ENCODE measurements at places on chromosomes 11 and 22.

GRCh38 chr11:115606498-115607220 lies 102.4 kb upstream of the CADM1 start:
- no peak for DNase-seq

DNA sequence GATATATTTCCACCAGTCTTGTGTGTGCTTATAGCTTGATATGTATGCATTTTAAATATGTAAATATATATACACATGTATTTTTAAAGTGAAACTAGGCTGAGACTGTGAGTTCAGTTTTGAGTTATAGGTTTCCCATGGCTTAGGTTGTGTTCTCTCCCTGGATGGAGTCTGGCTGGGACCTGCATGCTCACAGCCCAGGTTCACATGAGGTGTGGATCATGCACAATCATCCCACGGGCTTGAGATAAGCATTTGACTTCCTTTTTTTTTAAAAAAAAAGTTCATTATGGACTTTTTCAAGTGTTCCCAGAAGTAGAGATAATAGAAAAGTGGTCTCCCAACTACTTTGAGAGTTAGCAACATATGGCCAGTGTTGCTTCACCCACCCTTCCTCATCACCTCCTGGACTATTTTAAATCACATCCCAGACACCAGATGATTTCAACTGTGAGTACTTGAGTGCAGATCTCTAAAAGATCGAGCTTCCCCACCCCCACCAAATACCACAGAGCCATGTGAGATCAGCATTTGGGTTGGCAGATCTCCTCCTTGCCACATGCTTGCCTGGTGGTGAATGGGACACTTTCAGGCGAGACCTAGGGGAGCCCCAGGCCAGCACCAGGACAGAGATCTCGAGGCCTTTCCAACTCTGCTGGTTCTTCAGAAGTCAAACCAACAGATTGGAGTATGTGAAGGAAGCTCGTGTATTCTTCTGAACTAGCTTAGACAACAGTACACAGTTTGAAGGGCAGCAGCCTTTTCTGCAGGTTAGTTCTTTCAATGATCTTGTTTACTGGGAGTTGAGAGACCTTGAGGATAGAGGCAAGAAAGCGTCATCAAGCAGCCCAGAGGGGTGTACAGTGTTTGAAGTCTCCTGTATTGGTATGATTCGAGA lies 15.9 kb downstream of the MED15 start:
- peak; percentile 90 for DNase-seq

GRCh38 chr11:79050786-79051185 lies 390.0 kb downstream of the TENM4 start:
- no peak for DNase-seq

DNA sequence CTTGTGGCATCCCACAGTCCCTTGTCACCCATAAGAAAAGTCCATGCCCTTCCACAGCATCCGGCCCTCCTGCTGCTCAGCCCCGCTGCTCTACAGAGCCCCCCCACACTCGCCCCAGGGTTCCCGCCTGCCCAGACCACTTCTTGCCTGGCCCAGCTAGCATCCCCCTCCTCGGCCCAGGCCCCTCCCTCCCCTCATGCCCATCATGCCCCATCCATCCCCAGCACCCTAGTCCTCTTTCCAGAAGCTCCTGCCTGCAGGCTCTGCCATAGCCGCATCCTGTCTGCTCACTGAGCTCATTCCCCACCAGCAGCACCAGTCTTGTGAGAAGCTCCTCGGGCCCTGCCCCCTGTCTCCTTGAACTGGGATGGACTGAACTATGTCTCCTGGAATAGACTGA lies 54.4 kb downstream of the LINC01488 start:
- no peak for DNase-seq

DNA sequence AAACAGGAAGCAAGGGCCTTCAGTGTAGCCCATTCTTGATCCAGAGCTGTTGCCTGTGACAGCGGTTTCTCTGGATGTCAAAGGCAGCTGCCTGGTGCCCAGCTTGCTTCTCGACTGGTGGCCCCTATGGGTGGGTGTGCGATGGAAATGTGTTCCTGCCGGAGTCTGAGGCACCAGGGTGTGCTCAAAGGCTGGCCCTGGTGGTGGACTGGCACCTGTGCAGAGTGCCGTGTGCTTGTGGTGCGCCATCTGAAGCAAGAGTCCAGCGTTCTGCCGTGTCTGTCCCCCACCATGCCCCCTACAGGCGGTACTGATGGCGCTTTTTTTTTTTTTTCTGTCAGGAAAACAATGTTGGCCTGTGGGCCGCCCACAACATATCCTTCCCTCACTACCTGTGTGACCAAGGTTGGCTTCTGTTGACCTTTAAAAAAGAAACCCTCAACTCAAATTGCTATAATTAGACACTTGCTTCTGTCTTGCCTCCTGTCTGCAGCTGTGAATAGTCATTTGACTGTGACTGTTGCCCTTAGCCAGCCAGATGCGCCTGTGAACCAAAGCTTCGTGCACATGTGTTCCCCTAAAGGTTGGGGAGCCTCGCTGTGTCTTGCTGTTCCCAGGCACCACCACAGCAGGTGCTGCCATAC lies 4.7 kb upstream of the RANBP1 start:
- DNase-seq: no peak

GRCh38 chr22:29205594-29206371 lies at the start of gene EMID1:
Gene EMID1, plus strand, starts transcription at chr22:29205896. Its CDS starts 143 bp downstream, at chr22:29206039.
- DNase-seq: peak; percentile 21

GRCh38 chr11:86978247-86978646 lies 23.1 kb upstream of the FZD4 start:
- no peak for DNase-seq

DNA sequence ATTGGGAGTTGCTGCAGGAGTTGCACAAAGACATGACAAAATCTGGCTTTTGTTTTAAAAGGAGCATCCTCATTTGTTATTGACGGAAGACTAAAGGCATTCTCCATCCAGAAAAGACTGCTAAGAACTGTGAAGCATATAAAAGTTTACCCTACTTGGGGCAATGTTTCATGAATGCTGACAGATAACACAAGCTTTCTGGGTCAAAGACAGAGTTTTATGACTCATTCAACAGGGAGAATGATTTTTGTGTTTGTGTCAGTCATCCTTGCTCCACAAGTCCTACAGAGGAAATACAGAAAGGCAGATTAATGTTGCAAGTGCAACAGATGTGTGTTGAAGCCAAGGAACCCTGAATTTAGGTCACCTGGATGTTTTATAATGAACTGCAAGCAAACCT lies 2.5 kb downstream of the GLYATL1 start:
- DNase-seq: no peak

- DNase-seq: peak; percentile 21
Observed at GRCh38 chr11:60625262-60625661, 74.2 kb upstream of the MS4A8 start.

GRCh38 chr11:108620958-108621772 lies 27.6 kb upstream of the EXPH5 start:
- DNase-seq: no peak

DNA sequence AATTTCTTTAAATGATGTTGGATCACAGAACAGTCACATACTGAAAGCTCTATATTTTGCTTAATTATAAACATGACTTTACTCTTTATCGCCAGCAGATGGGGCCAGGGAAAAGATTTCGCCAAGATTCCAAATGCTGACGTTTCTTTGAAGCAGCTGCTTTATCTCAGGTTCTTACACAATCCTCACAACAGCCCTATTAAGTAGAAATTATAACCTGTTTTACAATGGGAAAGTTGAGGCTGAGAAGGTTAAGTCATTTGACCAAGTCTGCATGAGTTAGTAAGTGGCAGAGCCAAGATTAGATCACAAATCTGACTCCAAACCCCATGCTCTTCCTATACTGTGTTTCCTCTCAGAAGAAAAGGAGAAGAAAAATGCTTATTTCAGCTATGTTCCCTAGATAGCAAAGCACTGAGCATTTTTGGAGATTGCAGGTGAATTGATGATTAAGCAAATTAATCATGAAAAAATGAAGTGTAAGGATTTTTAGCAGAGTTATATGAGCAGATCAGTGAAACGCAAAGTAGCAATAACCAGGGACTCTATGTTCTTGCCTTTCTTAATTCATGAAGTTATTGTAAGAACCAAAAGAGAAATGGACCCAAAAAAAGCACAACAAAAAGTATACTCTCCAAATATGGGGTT lies 79.0 kb downstream of the AASDHPPT start:
- DNase-seq: peak; percentile 86

DNA sequence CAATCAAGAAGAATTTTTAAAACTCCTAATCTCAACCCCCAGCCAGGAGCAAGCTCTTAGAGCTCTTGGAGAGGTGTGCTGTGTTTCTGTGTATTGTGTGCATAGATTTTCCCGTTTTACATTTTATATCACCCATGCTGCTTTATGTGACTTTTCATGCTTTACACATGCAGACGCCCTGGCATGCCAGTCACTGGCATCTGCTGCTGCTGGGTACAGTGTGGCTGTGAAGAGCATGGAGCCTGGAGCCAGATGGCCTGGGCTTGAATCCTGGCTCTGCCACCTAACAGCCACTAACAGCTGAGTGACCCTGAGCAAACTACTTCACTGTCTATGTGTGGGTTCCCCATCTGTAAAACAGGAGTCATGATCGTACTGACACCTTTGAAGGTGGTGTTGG lies 23.1 kb downstream of the POLR3H start:
- DNase-seq: no peak

- no peak for DNase-seq
Observed at GRCh38 chr11:19838994-19839768, 126.5 kb downstream of the NAV2 start.

GRCh38 chr11:8230178-8230859 lies 33.4 kb downstream of the LMO1 start:
- no peak for DNase-seq

DNA sequence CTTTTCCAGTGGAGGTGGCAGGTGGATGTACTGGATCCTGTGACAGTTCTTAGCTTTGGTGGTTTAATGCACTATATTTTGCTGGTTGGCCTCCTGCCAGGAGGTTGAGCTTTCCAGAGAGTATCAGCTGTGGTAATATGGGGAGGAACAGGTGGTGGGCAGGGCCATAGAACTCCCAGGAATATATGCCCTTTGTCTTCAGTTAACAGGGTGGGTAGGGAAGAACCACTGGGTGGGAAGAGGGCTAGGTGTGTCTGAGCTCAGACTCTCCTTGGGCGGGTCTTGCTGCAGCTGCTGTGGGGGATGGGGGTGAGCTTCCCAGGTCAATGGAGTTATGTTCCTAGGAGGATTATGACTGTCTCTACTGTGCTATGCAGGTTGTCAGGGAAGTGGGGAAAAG lies 203.8 kb downstream of the DLG2 start:
- no peak for DNase-seq

- DNase-seq: no peak
Observed at GRCh38 chr11:57787920-57788702, 26.5 kb downstream of the CTNND1 start.

DNA sequence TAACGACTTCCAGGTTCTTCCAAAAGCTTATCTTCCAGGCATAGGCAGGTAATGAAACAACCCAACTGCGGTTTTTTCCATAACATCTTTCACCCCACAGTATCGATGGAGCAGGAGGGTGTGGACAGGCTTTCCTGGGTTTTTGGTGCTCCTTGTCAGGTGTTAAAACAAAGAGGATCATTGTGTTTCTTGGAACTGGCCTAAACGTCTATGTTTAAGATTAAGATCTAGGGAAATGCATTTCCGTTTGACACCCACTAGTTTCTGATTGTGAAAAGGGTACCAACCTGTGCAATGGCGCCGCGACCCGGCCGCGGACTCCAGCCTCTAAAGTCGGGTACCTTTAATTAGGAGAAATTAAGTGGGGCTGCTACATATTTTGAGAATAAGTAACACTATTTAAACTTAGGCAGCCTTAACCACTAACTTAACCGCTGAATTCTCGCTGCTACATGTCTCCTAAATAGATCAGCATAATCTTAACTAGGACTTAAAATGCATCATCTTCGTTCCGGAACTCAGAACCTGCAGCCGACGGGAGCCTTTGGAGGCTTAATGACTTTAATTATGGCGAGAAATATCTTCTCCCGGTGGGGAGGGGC lies 31.5 kb downstream of the C22orf31 start:
- DNase-seq: peak; percentile 54

DNA sequence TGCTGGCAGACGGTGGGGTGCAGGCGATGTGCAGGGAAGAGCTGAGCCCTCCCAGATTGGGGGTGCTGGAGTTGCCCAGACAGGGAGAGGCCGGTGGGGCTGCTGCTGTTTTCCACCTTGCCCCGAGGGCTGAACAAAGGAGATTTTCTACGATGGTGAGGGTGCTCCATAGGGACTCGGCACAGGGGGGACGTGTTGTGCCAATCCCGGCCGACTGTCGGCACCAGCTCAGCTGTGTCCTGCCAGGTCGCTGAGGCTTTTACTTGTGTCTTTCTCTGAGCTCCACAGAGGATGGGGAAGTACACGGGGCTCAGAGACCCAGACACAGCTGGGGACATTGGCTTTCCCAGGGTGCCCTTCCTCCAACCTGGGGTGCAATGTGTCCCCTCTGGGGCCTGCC lies 816.8 kb downstream of the BRD1 start:
- no peak for DNase-seq

DNA sequence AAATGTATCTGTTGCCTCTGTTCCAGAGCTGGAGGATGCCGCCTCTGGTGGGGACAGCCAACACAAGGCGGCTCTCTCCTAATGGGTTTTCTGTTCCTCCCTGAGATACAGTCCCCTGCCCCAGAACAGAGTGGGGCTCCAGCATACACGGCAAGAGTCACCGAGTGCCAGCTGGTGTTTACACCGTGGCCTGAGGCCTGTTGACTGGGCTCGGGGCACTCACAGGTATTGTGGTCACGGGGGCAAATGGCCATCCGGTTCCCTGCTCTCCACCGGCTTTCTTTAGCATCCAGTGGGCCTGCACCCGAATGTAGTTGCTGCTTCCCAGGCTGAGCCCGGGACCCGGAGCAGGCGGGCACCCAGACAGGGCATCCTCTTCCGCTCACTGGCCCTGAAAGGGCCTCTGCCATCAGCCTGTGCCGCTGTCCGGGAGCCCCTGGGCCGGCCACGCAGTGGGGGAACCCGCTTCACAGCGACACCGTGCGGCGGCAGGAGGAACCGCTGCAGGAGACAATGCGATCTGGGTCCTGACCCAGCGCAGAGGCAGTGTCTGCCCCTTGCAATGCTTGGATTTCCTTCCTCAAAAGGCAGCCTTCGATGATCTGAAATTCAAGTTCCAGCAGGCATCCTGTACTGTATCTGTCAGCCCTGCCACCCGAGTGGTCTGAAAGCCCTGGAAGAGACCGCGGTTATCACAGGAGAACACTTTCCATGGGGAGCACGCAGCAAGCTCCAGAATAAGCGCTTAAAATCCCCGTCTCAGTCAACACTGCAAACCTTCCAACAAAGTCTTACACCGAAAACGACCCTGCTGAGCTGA lies 859 bp upstream of the KRTAP5-5 start:
- peak; percentile 65 for DNase-seq

- no peak for DNase-seq
Observed at GRCh38 chr11:73396985-73397384, 20.8 kb downstream of the RELT start.

DNA sequence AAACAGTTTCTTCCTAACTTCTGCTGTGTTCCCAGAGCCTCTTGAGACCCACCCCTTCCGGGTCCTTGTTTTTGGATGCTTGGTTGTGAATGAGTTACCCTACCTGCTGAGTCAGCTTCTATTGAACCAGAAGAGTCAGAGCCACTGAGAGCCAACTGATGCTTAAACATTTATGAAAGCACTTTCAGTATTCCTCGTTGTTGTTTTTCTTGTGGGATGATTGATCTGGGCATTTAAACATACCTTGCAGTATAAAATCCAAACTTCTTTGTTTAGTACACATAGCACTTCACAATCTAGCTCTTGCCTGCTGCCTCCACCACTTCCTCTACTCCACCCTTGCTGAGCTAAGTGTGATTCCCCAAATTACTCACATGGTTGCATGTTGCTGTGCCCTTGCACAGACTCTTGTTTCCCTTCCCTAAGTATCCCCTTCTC lies 5.5 kb downstream of the PRSS23 start:
- DNase-seq: no peak
